CD4-positive, alpha-beta T cell treated with Interleukin-15 for 4 hours (primary cell): ENCODE measurements at places on chromosomes 6 and 20.

- DNase-seq: no peak
These were observed 9.6 kb downstream of the AHCY start for GRCh38 chr20:34293589-34293988.

DNA sequence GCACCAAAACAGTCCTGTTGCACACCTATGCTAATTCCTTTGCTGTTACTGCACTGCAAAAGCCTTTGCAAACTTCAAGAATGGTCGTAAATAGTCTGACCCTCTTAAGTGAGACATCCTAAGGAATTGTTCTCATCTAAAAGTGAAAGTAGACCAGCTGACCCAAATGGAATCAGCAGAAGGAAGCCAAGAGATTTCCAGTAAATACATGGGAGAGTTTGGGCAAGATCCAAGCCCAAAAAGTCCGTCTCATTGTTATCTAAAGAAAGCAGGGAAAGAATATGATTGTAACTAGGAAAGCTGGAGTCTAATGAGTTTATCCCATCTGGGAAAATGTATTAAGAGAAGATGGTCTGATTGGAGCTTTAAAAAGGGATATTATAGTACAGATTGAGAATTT lies 43.0 kb upstream of the HIVEP1 start:
- no peak for DNase-seq

- no peak for DNase-seq
These were observed 76.0 kb downstream of the LCA5 start for GRCh38 chr6:79461205-79461604.

DNA sequence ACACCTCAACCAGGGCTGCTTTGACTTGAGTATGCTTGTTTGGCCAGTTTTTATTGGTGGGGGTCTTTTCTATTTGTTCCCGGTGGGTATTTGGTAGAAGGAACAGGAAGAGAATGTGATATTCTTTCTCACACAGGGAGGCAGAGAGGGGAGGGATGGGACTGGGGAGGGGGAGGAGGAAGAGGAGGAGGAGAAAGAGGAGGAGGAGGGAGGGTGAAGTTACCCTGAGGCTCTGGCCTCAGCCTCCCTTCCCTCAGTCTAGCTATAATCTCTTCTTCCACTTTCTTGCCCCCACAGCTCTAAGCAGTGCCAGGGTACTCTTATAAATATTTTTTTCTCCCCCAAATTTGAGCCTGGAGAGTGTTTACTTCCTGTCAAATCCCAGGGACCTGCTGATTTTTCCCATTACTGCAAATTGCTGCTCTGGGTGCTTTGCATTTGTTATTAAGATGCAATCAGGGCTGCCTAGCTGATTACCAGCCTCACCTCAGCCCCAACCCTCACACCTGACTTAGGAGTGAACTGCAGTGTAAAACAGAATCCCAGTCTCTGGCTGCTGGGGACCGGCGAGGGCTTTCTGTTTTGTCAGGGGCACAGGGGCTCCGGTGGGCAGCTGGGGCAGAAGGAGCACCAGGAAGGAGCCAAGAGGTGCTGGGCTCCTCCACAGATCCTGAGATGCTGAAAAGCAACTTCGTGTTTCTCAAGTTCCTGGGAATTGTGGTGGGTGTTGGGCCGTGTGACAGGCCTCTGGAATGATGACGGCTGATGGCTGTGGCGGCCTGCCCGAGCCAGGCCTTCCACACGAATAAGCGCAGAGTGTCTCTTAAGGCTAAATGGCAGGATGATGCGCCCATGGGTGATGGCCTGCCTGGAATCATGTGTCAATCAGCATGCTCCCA lies 141.4 kb downstream of the CD83 start:
- DNase-seq: no peak

- DNase-seq: no peak
These were observed 126.6 kb downstream of the CDC5L start for GRCh38 chr6:44514085-44514484.

- no peak for DNase-seq
These were observed 105.6 kb downstream of the ZDHHC14 start for GRCh38 chr6:157486572-157486971.
